Activated CD8-positive, alpha-beta memory T cell treated with anti-CD3 and anti-CD28 coated beads, Interleukin-2, amount 50 U/mL, for 48 hours (primary cell): ENCODE measurements at places on chromosomes 4 and X.

DNA sequence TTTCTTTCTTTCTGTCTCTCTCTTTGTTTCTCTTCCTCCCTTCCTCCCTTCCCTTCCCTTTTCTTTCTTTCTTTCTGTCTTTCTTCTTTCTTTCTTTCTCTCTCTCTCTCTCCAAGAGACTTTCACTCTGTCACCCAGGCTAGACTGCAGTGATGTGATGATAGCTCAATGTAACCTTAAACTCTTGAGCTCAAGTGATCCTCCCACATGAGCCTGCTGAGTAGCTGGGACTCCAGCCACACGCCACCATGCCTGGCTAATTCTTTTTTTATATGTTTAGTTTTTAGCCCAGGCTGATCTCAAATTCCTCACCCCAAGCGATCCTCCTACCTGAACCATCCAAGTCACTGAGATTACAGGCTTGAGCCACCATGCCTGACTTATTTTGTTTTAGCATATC lies 64.3 kb upstream of the EMCN start:
- DNase-seq: no peak

GRCh38 chrX:116317409-116317808 lies 119.0 kb upstream of the SLC6A14 start:
- DNase-seq: no peak

DNA sequence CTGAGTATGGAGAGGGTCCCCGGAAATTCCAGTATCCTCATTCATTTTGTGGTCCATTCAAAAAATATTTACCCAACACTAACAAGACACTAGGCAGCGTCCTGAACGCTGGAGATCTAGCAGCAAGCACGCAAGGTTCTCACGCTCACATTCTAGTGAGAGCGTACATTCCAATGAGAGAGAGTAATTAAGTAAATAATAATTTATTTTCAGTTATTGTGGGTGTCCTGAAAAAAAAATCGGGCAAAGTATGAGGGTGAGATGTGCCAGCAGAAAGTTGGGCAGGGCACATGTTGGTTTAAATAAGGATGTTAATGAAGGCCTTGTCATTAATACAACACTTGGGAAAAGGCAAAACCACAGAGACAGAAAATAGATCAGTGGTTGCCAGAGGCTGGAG lies 4.0 kb upstream of the TMEM156 start:
- no peak for DNase-seq

DNA sequence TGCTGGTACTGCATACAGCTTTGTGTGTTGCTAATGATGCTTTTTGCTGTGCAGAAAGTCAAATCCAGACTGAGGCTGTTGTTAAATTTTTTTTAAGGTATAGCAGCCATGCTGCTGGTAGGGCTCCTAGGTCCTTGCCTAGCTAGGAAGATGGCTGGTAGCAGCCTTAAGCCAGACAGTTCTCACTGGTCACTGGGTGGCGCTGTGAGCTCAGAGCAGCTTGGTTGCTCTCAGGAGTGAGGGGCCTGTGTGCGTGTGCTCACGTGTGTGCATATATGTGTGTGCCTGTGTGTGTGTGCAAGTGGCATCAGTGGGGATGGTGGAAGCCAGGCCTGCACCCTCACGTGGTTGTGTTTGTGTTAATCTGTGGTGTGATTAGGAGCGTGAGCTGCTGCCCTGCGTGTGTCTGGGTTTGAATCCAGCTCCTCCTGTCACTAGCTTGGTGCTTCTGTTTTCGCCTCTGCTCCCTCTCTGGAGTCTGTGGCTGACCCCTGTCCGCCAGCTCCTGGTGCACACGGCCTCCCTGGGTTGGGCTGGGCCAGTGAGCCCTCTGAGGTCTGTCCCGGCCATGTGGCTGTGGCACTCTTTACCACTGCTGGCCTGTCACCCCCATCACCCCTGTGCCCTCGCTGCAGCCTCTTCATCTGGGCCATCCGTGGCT lies 46.1 kb downstream of the SORCS2 start:
- DNase-seq: no peak

- DNase-seq: no peak
Measured at GRCh38 chr4:47720787-47721186, 117.1 kb downstream of the CORIN start.

DNA sequence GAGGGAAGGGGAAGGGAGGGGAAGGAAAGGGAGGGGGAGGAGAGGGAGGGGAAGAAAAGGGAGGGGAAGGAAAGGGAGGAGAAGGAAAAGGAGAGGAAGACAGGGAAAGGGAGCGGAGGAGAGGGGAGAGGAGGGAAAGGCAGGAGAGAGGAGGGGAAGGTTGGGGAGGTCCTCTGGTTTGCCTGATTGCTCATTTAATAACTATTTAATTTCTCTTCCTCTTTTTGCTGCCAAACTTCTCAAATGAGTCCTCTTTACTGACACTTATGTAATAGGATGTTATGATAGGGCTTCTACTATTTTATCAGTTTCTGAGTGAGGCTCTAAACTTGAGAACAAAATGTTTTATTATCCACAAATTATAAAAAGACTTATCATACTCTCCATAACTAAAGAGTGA lies 35.4 kb upstream of the PPA2 start:
- DNase-seq: no peak

DNA sequence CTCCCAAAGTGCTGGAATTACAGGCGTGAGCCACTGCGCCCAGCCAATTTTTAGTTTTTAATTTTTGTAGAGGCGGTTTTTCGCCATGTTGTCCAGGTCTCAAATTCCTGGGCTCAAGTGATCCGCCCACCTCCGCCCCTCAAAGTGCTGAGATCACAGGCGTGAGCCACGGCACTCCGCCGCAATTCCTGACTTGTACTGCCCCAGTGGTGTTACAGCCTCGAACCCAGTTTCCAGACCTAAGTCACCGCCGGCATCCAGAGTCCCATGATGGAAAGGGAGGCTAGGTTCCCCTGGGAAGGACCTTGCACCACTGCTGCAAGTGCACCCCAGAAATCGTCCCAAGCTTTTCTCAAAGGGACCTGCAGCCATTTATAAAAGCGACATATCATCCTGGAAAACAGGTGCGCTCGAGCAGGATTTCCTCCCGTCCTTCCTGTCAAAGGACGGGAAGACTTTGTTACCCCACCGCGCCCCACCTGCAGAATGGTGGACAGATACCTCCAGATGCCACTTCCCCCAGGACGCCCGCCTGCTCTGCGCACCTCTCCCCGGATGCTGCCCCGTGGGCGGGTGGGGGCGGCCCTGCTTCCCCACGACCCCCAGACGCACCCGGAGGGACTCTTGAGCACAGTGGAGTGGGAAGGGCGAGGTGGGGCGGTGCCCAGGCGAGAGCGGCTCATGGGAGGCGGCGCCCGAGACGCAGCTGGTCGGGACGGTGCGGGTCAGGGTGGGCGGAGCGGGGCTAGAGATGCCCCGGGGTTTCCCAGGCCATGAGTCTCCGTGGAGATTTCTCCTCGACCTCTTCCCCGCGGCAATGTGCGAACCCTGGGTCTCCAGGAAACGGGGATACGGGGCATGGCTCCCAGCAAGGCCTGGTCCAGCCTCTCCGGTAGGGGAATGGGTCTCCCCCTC lies 947 bp upstream of the RPL10 start:
- peak; percentile 80 for DNase-seq

DNA sequence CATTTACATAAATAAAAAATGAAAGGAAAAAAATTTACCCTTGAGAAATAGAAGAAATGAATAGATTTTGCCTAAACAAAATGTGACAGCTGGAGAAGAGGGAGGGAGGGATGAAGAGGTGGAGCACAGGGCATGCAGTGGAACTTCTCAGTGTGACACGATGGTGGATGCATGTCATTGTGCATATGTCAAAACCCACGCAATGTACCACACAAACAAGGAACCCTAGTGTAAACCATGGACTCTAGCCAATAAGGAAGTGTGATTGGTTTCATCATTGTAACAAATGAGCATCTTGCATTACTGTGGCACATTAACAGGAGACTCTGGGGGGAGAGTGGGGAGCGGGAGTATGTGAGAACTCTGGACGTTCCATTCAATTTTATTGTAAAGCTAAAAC lies 58.6 kb downstream of the GATB start:
- no peak for DNase-seq

GRCh38 chrX:149040873-149041535 lies 464.1 kb downstream of the IDS start:
- DNase-seq: no peak

- DNase-seq: no peak
Measured at GRCh38 chrX:151736685-151737084, 2.1 kb downstream of the CNGA2 start.
